Gastroesophageal sphincter (tissue), 4 donors: ENCODE measurements at places on chromosomes 7 and 10. TPM values are rescaled to one million over a fixed set of nuclear protein-coding genes. Genes with fewer than 3 reads are reported as not detected.

DNA sequence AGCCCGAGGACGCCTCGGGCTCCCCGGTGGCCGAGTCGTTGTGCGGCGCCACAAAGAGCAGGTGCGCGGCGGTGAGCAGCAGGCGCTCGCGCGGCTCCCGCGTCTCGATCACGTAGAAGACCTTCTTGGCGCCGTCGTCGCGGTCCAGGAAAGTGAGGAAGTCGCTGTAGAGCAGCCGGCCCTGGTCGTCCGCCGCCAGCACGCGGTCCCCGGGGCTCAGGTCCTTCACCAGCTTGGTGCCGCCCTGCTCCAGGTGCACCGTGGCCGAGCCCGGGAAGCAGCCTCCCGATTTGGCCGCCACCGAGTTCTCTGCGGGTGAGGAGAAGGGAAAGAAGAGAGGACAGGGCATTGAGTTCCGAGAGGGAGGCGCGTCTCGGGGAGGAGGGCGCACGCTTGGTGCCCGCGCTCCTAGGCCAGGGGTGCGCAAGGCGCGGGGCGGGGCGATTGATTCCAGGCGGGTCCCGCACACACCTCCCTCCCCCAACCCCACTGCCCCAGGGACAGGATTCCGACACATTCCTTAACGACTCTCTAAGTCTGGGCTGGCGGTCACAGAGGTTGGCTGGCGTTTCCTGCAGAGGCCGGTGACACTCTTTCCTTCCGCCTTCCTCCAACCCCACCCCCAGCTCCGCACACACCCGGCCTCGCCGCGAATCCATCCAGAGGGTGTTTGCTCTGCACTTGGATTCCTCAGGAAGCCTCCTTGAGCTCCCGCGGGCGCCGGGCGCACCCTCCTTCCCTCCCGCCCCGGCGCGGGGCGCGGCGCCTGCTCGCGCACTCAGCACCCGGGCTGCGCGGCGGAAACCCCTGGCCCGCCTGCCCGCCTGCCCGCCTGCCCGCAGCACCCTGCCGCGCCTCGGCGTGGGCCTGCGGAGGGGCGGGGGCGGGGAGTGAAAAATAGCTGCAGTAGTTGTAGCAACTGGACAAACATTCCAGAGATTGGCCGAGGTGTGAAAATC lies 8.6 kb downstream of the SHH start:
- no peak for ATAC-seq

GRCh38 chr10:131885391-131886165 lies 15.2 kb upstream of the PPP2R2D start:
- ATAC-seq = peak; percentile 92

- no peak for ATAC-seq
Measured at GRCh38 chr10:79053481-79054202, 15.1 kb upstream of the ZMIZ1 start.

DNA sequence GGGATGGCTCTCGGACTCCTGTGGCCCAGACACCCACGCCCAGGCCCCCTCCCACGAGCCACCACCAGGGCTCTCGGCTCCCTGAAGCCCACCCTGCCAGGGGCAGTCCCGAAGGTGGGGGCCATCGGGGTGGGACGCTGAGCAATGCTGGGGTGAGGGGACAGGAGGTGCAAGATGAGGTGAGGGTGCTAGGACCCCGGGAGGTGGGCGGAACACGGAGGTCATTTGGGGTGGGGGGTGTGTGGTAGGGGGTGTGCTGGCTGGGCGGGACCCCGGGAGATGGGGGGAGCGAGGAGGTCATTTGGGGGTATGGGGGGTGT lies 17.0 kb upstream of the LFNG start:
- ATAC-seq = no peak

GRCh38 chr10:24503461-24504320 lies 220.0 kb downstream of the ARHGAP21 start:
- peak; percentile 61 for ATAC-seq

DNA sequence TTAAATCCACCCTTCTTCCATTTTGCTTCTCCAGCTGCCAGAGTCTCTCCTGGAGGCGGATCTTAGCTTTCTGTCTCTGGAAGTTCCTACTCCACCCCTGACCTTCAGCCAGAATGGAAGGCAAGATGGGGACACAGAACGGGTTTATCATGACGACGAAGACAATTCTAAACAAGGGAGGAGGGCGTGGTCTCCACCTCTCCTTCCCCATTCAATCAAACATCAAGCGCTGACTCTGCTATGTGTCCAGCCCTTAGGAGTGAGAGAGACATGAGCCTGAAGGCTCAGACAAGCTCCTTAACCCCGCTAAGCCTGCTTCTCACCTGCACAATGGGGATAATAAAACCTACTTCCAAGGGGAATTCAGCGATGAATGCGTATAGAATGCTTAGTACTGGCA lies 3.1 kb downstream of the CYP17A1 start:
- no peak for ATAC-seq

DNA sequence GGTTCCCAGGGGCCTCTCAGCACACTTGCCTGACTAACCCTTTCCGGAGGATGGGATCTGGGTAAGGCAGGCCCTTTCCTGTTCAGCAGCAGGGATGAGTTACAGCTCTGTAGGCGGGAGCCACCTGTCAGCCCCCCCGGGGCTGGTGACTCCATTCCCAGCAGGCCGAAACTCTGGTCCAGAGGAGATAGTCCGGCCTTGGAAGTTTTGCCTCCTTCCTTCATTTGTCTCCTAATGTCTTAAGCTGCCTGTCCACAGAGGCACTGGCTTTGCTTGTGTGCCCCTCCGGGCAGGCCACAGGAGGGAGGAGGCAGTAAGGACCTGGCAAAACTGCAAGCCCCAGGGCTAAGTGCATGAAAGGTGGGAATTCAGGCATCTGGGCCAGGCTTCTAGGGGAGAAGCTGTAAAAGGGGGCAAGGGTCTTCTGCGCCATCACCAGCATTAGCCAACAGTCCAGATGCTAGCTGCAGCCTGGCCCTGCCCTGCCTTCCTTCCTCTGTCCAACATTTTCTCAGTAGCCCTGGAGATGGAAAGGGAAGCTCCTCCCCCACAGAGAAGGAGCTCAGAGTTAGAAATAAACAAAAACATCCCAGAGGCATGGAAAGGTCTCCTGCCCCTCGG lies 1.2 kb downstream of the ADIRF start:
- ATAC-seq = no peak

- ATAC-seq = no peak
Measured at GRCh38 chr7:156979711-156980110, 30.2 kb downstream of the NOM1 start.

Gene BICC1
- 23.8 TPM for total RNA-seq

Gene SORBS1
- total RNA-seq = 1,913 TPM

Gene STK31
- total RNA-seq = 0.31 TPM
